Smooth muscle cell of the brain vasculature (primary cell): ENCODE measurements at places on chromosomes 3 and 15.

- no peak for DNase-seq
Observed at GRCh38 chr3:191972714-191973398, 511.9 kb downstream of the PYDC2 start.

DNA sequence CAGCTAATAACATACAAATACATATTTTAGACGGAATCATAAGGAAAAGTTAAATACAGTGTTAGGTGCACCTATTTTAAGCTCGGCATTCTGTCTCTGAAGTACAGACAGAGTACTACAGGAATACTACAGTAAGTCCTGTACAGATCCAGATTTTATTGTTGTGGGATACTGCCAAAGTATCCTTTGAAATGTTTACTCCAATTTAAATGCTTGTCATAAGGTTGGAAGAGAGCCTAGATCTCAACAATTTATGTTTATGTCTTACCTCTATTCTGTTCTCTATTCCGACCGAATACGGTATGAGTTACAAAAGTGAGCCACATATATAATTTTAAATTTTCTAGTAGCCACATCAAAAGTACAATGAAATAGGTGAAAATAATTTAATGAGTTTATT is 25.3 kb downstream of the PLD1 start:
- no peak for DNase-seq

DNA sequence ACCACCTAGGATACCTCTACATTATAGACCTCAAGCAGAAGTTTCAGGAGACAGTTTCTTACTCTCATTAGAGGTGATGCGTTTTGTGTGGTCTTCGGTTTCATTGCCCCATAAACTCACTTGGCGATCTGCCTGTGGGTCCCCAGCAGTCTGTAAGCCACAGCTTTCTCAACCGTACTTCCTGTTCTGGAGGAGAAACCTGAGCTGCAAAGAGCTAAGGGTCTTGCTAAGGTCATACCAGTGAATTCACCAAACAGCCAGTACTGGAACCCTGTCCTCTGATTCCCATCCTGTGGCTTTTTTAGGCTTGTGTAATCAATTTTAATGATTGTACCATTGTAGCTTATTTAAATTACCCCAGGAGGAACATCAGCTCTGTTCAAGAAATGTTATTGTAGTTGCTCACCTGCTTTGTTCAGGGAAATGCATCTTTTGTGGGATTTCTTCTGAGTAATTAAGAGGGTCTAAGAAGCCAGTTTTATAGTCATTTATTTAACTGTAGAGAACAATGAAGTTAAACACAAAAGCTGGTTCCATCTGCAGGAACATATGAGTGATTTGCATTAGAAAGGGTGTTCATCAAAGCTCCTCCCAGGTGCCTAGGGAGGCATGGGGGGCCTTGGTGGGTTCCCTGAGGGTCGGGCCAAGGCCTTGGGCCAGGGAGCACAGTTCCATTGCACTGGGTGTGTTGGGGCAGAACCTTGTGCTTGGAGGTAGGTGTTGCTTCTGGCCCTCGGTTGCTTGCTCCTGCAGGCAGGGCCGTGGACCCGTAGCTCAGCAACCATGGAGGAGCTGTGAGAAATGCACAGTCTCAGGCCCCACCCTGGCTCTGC is 69.6 kb downstream of the APBA2 start:
- peak; percentile 44 for DNase-seq

DNA sequence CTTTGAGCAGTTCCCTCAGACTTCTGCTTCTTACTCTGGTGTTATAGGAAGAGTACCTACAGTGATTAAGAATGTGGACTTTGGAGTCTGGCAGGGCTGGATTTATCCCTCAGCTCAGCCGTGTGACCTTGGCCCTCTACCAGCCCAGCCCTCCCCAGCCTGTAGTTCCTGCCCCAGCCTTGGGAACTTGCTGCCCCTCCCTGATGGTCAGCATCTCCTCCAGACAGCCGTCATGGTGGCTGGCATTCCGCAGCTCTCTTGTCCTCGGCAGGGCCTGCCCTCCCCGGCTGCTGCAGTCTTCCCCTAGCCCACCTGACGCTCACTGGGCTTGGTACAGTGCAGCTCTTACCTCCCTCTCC is 21.9 kb upstream of the CPNE9 start:
- no peak for DNase-seq

DNA sequence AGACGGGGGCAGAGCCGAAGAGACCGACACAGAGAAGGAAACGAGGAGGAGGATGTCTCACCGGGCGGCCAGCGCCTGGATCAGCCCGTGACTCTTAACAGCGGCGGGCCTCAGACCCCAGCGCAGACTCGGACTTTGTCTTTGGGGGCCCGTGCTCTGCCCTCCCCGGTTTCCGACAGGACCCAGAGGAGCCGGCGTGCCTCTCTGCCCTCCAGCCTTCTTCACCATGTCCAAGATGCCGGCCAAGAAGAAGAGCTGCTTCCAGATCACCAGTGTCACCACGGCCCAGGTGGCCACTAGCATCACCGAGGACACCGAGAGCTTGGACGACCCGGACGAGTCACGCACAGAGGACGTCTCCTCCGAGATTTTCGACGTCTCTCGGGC is 1.0 kb downstream of the TSC22D2 start:
- DNase-seq, result no peak

DNA sequence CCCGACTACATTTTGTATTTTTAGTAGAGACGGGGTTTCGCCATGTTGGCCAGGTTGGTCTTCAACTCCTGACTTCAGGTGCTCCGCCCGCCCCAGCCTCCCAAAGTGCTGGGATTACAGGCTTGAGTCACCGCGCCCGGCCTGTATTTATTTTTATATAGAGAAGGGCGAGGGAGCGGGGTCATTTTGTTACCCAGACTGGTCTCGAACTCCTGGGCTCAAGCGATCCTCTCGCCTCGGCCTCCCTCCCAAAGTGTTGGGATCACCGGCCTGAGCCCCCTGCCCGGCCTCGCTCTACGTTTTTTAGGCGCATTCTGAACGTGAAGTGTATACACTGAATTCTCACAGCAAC is 514 bp upstream of the PPP4R2 start:
- no peak for DNase-seq

- DNase-seq, result no peak
Observed at GRCh38 chr3:185207931-185208746, 45.7 kb downstream of the EHHADH start.

DNA sequence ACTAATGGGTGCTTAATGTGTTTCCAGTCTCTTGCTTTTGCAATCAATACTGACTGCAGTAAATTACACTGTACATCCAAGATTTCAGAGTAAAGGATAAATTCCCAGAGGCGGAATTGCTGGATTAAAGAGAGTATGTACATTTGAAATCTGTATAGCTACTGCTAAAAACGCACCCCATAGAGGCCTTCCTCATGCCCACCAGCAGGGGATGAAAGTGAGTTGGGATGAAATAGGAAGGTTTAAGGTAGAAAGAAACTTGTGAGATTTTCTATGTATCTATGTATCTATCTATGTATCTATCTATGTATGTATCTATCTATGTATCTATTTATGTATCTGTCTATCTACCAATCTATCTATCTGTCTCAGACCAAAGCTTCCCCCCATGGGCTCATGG is 28.4 kb downstream of the TMEM44 start:
- DNase-seq, result no peak

DNA sequence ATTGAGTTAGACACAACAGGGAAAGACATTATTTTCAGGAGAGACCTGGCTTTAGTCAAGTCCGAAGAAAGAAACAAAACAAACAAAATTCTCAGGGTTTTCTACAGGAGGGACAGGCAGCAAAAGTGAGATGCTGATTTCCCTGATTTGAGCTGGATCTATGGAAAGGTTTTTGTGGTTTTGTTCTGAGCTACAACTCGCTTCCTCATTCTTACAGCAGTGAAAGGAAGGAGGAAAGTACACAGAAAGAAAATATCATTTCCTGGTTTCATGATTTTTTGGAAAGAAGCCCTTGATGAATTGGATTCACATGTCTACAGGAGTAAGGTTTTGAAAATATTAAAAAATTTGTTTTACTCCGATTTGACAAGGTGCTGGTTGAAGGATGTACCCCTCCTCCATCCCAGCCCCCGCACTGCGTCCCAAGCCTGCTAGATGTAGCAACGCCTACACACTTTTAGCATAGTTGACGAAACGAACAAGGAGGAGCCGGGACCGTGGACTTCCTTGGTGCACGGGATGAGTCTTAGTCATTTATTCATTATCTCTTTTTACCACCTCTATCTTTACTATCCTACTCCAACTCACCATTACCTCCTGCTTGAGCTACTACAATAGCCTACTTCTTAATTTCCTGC is 10.8 kb downstream of the PRICKLE2 start:
- DNase-seq, result no peak

DNA sequence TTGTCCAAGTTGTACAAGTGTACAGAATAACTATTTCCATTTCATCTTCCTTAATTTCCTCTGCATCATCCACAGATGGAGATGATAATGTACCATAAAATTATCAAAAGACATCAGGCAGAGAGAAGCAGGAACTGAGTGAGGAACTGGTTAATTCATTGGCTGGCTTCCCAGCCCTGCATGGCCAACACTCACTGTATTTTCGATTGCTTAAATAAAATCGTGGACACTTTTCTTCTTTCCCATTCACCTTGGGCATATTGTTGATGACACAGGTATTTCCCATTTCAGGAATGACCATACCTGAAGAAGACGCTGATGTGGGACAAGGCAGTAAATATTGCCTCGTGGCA is 144.2 kb upstream of the ABHD17C start:
- DNase-seq, result no peak

- DNase-seq, result no peak
Observed at GRCh38 chr15:39167164-39168058, 413.5 kb upstream of the THBS1 start.

DNA sequence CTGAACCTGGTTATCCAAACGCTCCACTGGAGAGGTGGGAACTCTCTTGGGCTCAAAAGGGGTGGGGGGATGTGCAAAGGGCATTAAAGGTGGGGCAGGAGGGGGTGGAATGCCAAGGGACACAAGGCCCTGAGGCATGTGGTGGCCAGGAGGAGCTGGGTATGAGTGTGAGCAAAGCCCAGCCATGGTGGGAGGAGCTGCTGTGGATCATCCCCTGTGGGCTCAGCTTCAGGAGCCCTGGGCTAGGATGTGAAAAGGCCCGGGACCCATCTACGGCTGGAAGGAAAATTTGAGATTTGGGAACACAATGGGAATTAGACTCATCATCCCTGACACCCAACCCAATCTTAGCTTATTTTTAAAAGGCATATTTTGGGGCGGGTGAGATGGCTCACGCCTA is 33.3 kb downstream of the MGLL start:
- no peak for DNase-seq

GRCh38 chr15:53974813-53975212 is 3.4 kb upstream of the UNC13C start:
- no peak for DNase-seq

- no peak for DNase-seq
Observed at GRCh38 chr3:62942764-62943163, 67.5 kb upstream of the CADPS start.

DNA sequence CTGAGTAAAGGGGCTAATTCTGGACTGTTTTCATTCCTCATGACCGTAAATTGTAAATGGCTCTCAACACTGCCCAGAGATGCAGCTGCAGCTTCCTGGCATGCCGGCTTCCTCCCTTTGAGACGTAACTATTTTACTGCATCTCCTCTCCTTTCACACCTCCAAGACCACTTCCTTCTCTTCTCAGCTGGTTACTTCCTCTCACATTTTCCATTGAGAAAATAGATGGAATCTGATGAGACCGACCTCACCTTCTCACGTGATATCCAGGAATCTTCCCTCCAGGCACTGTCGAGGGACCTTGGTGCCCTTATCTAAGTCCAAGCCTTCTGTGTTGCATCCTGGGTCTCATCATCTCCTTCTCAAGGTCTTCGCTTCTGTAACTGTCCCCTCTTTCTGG is 12.7 kb downstream of the LYSMD4 start:
- no peak for DNase-seq

DNA sequence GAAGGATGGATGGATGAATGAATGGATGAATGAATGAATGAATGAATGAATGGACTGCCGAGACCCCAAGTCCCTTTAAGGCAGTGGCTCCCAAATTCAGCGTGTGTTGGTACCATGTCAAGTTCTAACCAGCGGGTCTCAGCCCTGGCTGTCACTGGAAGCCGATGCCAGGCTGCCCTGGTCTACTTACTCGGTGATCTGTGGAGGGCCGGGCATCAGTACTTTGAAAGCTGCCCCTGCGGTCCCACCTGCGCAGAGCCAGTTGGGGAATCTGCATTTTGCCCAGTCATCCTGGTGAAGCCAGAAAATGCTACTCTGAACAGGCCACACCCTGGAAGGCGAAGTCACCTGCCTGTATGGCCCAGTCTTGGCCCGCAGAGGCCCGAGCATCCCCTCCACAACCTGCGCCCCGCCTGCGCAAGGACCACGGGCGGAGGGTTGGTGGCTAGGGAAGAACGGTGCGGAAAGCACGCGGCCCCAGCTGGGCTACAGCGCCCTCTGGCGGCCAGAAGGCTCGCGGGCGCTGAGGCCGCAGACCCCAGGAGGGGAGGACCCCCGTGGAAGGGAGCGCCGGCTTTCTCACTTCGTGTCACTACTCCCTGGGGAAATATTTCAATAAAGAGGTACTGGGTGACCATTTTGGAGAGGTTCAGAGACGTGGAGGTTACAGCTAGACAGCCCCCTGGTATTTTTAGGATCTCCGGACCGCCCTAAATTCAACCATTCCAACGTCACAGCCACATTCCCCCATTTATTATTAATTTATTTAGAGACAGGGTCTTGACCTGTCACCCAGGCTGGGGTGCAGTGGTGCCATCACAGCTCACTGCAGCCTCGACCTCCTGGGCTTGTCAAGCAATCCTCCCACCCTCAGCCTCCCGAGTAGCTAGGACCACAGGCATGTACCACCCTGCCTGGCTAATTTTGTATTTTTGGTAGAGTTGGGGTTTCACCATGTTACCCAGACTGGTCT is 34.9 kb downstream of the PRKCD start:
- no peak for DNase-seq

DNA sequence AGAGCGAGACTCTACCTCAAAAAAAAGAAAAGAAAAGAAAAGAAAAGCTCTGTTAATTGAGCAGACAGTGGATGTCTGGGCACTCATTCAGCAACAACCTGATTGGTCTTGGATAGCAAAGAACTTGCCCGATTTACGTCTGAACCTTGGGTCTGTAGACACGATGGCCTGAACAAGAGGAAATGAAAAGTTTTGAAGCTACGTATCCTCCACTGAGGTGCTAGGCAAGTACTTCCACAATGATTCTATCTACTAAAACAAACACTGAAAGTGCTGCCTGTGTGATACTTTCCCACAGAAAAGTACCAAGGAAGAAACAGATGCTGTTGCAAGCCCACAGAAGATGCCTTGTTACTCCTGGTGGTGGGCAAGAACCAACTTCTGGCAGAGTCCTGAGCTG is 21.8 kb upstream of the MUSTN1 start:
- no peak for DNase-seq

DNA sequence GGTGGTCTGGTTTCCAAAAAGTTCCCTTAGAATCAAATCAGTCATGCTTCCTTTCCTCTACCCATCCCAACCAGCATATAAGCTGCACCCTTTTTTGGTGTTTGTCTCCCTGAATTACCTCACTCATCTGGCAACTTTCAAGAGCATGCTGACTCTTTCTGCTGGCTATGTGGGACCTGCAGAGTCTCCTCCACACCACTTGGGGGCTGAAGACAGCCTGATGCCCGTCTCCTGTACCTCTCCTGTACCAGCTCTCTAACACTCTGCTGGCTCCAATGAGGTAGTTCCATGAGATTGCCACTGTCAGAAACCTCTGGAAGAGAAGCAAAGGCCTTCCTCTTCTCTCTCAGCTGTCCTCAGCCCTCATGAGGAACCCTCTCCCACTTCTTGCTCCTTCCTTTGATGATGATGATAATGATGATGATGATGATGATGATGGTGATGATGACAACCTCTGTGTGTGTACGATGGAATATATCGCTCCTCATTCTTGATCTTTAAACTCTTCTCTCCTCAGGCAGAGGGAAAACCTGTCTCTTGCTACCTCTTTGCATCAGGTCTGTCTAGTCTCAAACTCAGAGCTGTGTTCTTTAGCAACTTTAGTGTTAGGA is 257.5 kb downstream of the ZNF621 start:
- no peak for DNase-seq
